Islet precursor cell (in vitro differentiated cells): ENCODE measurements at places on chromosomes 4 and X.

DNA sequence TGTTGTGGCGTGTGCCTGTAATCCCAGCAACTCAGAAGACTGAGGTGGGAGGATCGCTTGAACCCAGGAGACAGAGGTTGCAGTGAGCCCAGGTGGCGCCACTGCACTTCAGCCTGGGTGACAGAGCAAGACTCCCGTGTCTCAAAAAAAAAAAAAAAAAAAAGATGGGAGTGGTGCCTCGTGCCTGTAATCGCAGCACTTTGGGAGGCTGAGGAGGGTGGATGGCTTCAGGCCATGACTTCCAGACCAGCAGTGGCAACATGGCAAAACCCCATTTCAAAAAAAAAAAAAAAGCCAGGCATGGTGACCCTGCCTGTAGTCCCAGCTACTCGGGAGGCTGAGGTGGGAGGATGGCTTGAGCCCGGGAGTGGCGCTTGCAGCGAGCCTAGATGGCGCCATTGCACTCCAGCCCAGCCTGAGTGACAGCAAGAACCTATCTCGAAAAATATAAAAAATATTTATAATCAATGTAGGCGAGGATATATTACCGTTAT lies 27.0 kb downstream of the EIF2S3 start:
- peak; percentile 95 for DNase-seq

DNA sequence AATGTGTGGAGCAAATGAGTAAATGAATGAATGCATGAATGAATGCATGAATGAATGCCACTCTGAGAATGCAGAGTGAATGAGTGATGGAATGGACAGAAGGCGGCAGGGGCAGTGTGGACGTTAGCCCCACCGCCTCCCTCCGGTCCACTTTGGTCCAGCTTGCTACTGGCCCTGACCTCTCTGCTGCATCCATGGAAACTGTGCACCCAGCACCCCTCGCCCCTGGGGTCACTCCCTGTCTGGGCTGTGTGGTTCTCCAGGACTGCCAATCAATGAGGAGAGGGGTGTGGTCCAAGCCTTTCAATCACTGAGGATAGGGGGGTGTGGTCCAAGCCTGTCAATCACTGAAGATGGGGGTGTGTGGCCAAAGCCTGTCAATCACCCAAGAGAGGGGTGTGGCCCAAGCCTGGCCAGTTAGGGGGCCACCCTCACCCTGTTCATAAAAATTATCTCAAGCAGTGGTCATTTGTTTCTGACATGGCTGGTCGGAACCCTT lies 39.2 kb upstream of the ASMTL start:
- peak; percentile 63 for DNase-seq

GRCh38 chr4:96073461-96073860 lies 233.6 kb downstream of the PDHA2 start:
- DNase-seq, result no peak

DNA sequence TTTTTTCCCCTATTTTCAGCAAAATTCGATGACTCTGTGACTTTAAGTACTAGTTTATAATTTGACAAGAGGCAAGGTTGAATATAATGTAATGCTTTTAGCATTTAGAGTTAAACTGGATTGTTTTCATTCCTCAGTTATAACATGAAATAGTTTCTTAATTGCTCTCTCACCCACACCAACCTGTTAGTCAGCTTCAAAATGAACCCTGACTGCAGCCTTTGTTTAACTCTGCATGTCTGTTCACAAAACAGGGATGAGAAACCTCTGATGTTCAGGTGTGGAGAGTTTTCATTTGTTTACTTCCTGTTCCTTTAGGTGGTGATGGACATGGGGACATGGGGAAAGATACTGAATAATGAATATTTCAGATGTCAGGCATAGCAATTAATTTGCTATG lies 49.9 kb upstream of the MND1 start:
- DNase-seq, result no peak

GRCh38 chr4:138724530-138724929 lies 291.1 kb upstream of the NOCT start:
- DNase-seq, result no peak
